ENCODE measurements at places on chromosomes 6 and 20.

DNA sequence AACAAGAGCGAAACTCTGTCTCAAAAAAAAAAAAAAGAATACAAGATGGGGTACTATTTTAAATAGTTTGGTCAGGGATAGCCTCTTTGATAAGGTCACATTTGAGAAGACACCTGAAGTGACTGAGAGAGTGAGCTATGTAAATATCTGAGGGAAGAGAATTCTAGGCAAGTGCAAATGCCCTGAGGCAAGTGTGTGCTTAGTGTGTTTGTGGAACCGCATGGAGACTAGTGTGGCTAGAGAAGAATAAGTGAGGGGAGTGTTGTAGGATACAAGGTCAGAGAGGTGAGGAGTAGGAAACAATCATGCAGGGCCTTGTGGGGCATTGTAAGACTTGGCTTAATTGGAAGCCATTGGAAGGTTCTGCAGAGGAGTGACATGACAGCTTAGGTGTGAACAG lies 3.4 kb downstream of the RSPH9 start:
- no peak for DNase-seq

GRCh38 chr6:48714250-48714649 lies 603.3 kb upstream of the PTCHD4 start:
- no peak for DNase-seq

DNA sequence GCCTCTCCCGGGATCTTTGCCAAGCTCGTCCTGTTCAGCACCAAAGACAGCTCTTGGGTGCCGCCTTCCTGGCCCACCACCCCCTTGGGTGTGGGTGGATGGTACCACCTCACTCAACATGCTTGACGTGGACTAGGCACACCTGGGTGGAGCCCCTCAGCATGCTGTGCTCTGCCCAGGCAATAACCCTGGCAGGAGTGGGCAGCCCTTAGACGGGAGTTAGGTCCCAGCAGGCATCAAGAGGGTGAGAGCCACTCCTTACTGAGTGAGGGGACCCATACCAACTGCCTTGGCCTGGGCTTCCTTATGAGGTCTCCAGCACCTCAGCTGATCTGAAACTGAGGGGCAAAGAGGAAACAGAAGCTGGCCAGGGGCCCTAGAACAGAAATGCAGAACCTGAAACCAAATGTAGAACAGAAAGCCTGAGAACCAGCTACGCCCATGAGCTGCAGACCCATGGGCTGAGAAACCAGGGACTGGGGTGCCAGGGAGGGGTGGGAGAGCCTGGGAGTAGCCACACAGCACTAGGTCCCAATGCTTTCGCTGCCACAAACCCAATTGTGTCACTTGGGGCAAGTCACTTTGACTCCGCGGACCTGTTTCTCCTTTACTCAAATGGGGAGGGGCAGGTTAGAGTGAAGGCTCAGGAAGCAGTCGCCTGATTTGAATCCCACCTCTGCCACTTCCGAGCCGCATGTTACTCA lies 2.0 kb downstream of the FGD2 start:
- peak; percentile 25 for DNase-seq

DNA sequence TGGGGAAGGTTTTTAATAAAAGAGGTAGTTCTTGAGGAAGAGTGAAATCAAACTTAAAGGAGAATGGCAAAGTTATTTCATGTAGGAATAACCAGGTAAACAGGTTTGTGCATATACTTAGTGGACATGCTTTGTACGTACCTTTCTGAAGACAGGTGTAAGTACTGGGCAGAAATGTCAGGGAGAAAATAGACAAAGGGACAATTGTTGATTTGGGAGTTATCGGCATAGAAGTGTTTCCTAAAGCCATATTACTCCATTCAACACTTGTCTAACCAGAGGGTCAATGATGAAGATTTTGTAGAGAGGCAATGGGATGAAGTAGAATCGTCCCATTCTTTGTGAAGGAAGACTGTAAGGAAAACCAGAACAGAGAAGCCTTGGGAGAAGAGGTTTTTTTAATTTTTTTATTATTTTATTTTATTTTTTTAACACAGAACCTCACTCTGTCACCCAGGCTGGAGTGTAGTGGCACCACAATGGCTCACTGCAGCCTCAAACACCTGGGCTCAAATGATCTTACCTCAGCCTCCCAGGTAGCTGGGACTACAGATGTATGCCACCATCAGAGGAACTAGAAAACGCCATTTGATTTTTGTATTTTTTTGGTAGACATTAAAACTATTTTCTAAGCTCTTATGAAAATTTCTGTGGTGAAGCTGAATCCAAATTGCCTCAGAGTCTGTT lies 18.0 kb downstream of the SMAP1 start:
- DNase-seq, result no peak

GRCh38 chr6:13089296-13089994 lies 238.9 kb downstream of the TBC1D7 start:
- no peak for DNase-seq

DNA sequence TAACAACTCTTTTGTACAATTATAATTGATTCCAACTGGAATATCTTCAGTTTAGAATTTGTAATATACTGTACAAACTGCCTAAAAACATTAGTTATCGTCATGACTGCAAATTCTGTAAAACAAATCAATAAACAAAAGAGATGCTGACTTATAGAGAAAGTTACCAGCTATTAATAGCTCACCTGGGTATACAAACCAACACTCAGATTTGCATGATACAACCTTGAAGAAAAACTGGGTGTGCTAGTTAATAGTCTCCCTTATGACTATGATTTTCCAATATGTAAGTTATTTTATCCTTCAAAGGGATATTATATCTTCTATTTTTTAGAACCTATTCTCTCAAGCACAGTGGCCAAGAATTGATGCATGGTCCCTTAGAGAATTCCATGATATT lies 698.5 kb downstream of the FRK start:
- no peak for DNase-seq

GRCh38 chr6:45300736-45301135 lies 27.4 kb upstream of the RUNX2 start:
- DNase-seq, result no peak

- DNase-seq, result no peak
Measured at GRCh38 chr20:48096957-48097890, 311.9 kb upstream of the SULF2 start.

- DNase-seq, result no peak
Measured at GRCh38 chr20:17843246-17844132, 125.1 kb downstream of the SNX5 start.

DNA sequence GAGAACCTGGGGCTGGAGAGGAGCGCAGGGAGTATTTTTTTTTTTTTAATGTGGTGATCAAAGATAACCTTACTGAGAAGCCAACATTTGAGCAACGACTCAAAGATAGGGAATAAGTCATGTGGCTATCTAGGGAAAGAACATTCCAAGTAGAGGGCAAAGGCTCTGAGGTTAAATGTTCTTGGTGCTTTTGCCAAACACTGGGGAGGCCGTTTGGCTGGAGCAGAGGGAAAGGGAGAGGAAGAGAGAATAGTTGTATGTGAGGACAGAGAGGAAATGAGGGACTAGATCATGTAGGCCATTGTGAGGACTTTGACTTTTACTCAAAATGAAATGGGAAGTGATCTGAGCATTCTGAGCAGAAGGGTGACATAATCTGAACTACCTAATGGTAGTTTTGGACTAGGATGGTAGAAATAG lies 27.8 kb downstream of the ACSS2 start:
- DNase-seq, result no peak

DNA sequence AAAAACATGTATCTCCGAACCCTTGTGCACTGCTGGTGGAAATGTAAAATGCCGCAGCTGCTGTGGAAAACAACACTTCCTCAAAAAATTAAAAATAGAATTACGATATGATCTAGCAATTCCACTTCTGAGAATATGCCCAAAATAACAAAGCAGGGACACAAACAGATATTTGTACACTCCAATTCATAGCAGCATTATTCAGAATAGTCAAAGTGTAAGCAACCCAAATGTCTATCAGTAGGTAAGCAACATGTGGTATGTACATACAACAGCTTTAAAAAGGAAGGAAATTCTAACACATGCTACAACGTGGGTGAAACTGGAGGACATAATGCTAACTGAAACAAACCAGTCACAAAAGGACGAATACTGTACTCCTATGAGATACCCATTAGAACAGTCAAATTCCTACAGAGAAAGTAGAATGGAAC lies 5.7 kb upstream of the RAB5IF start:
- no peak for DNase-seq

- no peak for DNase-seq
Measured at GRCh38 chr6:98027898-98028297, 744.9 kb upstream of the MMS22L start.

GRCh38 chr6:157244780-157245179 lies 78.5 kb downstream of the TMEM242 start:
- no peak for DNase-seq

DNA sequence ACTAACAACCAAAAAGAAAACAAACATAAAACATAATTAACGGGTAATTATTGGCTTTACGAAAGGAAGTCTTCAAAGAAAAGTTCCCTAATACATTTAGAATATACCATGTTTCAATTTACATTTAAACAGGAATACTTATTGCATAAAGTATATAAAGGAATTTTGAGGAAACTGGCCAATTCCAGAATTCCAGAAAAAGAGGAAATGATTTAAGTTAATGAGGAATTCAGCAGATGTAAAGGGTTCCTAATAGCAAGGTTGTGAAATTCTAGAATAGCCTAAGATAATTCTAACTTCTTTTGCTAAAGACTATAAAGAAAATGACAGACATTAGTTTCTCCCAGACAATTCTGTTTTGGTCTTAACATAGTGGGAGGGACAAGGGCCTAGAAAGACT lies 35.0 kb downstream of the DTNBP1 start:
- no peak for DNase-seq

DNA sequence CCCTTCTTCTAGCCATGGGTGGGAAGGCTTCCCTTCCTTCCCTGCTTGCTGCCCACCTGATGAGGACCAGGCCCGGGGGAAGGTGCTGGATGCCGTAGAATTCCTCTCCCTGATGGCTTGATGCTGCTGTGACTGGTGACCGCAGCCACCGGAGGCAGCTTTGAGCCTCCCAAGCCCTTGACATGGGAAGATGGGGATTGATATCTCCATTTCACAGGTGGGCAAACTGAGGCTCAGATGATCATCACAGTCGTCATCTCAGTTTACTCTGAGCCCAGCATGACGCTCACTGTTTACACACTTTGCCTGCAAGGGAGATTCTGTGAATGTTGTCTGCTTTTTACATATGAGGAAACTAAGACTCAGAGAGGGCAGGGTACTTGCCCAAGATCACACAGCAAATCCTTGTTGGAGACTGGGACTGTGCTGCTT lies 43.9 kb downstream of the SRC start:
- no peak for DNase-seq

GRCh38 chr20:50575865-50576720 lies 65.9 kb downstream of the PTPN1 start:
- peak; percentile 27 for DNase-seq

DNA sequence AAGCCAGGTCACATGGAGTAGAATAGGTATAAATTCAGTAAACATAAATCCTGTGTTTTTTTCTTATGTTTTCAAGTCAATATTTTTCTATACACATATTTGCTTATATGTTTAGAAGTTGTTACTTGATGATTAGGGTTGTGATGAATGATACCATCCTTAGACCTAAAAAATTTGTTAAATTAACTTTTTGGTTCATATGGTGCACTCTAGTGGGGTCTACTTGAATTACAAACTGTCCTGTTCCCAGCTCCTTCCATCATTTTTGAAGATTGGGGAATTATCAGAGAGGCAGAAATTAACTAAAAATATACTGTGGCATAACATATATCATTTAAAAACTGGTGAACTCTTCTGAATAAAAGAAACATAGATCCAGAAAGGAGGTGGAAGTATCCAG lies 48.3 kb upstream of the RIPPLY2 start:
- DNase-seq, result no peak

DNA sequence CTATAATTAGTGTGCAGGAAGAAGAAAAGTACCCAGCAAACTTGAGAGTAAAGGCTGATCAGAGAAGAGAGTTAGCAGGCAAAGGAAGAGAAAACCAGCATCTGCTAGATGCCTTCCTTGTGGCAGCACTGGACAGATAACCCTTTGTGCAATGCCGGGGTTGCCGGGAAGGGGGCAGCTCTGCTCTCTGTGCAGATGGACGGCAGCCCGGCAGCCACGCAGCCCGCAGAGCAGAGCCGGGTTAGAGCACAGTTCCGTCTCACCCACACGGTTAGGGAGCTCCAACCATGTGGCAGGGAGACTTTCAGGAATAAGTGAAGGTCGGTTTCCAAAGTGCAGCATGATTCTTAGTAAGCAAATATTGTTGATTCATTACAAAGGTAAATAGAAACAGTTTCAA lies 80.0 kb upstream of the RPS6KA2 start:
- no peak for DNase-seq

GRCh38 chr6:49551866-49552129 lies 1.3 kb downstream of the C6orf141 start:
- no peak for DNase-seq

DNA sequence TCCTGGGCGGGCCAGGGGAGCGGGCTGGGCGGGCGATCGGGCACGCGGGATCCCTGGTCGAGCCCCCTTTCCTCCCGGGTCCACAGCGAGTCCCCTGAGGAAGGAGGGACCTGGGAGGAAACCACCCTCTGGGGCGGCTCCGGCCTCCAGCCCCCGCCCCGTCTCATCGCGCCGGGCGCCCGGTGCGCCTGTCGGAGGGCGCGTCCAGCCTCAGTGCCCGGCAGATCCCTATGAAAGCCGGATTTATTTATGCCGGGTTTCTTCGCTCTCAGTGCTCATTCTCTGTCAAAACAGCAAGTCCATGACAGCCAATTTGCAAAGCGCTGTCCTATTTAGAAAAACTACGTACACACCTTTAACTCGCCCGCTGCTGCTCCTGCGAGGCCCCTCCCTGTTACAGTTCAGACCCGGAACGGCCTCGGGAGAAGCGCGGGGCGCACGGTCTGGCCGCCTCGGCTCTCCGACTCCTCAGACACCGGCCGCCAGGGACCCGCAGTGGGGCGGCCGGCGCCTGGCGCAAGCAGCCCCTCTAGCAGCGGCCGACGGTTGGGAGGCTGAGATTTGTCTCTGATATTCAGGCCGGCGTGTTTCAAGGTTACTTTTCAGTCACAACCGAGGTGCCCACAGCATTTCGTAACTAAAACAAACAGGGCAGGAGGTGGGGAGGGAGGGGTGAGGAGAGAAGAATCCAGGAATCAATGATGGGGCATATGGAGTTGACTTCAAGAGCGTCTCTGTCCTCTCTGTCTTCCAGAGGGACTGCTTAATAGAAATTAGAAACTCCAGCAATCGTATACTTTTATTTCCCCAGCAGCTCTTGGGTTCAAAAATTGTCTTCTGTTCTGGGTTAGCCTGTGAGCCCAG lies 782 bp upstream of the FOXA2 start:
- DNase-seq, result no peak

GRCh38 chr6:41846666-41847237 lies 48.4 kb downstream of the USP49 start:
- no peak for DNase-seq

Measured in caudate nucleus (tissue), 63 donors.